Naive thymus-derived CD4-positive, alpha-beta T cell (primary cell): ENCODE measurements at places on chromosomes 7 and 10. TPM values are rescaled to one million over a fixed set of nuclear protein-coding genes. Genes with fewer than 3 reads are reported as not detected.

GRCh38 chr7:149741629-149742028 lies 31.8 kb downstream of the ZNF467 start:
- peak; percentile 7 for DNase-seq
- peaks cover 9% of the 10 kb centered on the region for H3K4me1 ChIP-seq
- peak overlapping the region; percentile 51 for H3K4me3 ChIP-seq
- H3K27ac ChIP-seq, result no peak overlapping the region
- no peaks in the 10 kb centered on the region for H3K36me3 ChIP-seq

- peak; percentile 45 for DNase-seq
- no peaks in the 10 kb centered on the region for H3K27me3 ChIP-seq
- peak overlapping the region; percentile 82 for H3K27ac ChIP-seq
- peaks cover 22% of the 10 kb centered on the region for H3K4me1 ChIP-seq
- H3K4me3 ChIP-seq, result peak overlapping the region; percentile 77
- peaks cover 3% of the 10 kb centered on the region for H3K36me3 ChIP-seq
These were observed 1.1 kb downstream of the RALA start for GRCh38 chr7:39624442-39624807.

- H3K4me3 ChIP-seq, result no peak overlapping the region
- no peak overlapping the region for H3K27ac ChIP-seq
- peaks cover 3% of the 10 kb centered on the region for H3K27me3 ChIP-seq
- H3K36me3 ChIP-seq, result no peaks in the 10 kb centered on the region
- DNase-seq, result no peak
These were observed 66.1 kb upstream of the STK17A start for GRCh38 chr7:43516581-43517342.

- no peaks in the 10 kb centered on the region for H3K36me3 ChIP-seq
- H3K4me1 ChIP-seq, result no peaks in the 10 kb centered on the region
- no peak overlapping the region for H3K27ac ChIP-seq
- H3K27me3 ChIP-seq, result no peaks in the 10 kb centered on the region
These were observed 20.6 kb downstream of the RBM20 start for GRCh38 chr10:110664483-110665420.

GRCh38 chr7:116552602-116553001 lies 27.8 kb downstream of the CAV1 start:
- no peak overlapping the region for H3K27ac ChIP-seq
- no peak for DNase-seq
- no peaks in the 10 kb centered on the region for H3K4me1 ChIP-seq
- H3K27me3 ChIP-seq, result no peaks in the 10 kb centered on the region

DNA sequence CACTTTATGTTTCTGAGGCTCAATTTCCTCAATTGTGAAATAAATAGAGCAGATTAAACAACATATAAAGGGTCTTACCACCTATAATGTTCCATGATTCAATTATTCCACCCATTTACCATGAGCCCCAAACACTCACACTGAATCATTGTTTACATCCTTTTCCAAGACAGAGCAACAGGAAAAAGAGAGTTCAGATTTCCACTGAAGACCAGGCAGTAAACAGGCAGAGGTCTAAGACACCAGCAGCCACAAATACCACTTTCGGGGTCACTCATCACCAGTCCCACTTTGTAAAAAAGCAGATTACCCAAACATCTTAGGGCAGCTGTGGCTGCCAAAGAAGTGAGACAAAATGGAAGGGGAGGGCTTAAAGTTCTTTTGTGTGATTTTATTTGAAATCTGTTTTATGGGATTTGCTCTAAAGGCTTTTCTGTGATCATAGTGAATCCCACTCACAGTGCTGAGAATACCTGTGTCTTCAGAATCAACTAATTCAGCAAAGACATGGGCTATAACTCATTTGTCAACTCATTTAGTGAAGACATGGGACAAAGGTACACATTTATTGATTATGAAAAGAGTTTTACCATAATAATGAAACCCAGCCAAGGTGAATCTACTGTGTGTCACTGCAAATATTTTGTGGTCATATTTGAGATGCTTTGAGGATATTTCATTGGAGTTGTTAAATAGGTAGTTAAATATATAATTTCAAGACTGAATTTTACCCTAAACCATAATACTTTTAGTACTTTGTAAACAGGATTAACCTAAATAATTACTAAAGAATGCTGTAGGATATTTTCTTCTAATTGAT lies 24.8 kb upstream of the DLD start:
- H3K36me3 ChIP-seq, result no peaks in the 10 kb centered on the region
- H3K27ac ChIP-seq, result no peak overlapping the region
- H3K27me3 ChIP-seq, result no peaks in the 10 kb centered on the region
- peaks cover 4% of the 10 kb centered on the region for H3K4me1 ChIP-seq
- H3K4me3 ChIP-seq, result no peak overlapping the region

GRCh38 chr10:125209591-125210355 lies 49.4 kb upstream of the CTBP2 start:
- no peak overlapping the region for H3K27ac ChIP-seq
- H3K4me3 ChIP-seq, result no peak overlapping the region
- H3K27me3 ChIP-seq, result no peaks in the 10 kb centered on the region
- no peaks in the 10 kb centered on the region for H3K4me1 ChIP-seq
- H3K36me3 ChIP-seq, result no peaks in the 10 kb centered on the region

DNA sequence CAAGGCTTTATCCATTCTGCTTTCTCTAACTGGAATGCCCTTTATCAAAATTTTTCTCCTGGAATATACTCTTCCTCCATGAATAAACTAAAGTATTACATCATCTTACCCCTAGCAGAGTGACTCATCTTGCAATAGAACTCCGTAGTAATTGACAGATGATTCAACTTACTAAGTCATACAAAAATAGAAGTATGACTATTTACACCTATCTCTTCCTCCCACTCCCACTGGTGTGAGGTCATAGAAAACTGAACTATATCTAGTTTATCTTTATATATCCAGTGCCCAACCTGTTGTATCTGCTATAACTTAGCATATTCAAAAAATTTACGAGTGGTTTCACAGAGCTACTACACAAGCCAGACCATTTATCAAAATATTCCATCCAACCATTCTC lies 26.1 kb downstream of the ABCB1 start:
- no peaks in the 10 kb centered on the region for H3K4me1 ChIP-seq
- H3K27ac ChIP-seq, result no peak overlapping the region
- no peak for DNase-seq
- H3K4me3 ChIP-seq, result no peak overlapping the region

Gene RPA3
- total RNA-seq, result 26.8 TPM

Gene RET
- total RNA-seq, result 0.43 and 0.44 TPM in 2 replicates

Gene LEP
- total RNA-seq, result not detected in 2 replicates
